Hematopoietic multipotent progenitor cell treated with erythropoietin and hydrocortisone succinate and interleukin-3 and kit ligand, for 15 days (in vitro differentiated cells): ENCODE measurements at places on chromosomes 2 and 18.

DNA sequence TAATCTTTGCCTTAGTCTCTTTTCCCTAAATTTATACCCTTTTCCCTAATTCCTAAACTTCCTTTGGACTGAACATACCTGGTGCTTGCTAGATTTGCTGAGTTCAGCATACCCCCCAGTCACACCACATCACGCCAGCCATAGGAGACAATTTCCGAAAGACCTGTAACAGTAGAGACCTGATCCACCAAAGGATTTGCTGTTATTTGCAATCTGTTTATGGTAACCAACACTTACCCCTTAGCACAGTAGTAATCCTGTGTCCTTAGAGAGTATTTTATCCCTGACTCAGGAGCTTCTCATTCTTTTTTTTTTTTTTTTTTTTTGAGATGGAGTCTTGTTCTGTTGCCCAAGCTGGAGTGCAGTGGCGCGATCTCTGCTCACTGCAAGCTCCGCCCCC is 8.6 kb downstream of the PSMG2 start:
- no peak for DNase-seq

- no peak for DNase-seq
These were observed 62.8 kb downstream of the GALNT14 start for GRCh38 chr2:31075431-31075830.

- no peak for DNase-seq
These were observed 1516.1 kb downstream of the RPIA start for GRCh38 chr2:90207454-90208058.

DNA sequence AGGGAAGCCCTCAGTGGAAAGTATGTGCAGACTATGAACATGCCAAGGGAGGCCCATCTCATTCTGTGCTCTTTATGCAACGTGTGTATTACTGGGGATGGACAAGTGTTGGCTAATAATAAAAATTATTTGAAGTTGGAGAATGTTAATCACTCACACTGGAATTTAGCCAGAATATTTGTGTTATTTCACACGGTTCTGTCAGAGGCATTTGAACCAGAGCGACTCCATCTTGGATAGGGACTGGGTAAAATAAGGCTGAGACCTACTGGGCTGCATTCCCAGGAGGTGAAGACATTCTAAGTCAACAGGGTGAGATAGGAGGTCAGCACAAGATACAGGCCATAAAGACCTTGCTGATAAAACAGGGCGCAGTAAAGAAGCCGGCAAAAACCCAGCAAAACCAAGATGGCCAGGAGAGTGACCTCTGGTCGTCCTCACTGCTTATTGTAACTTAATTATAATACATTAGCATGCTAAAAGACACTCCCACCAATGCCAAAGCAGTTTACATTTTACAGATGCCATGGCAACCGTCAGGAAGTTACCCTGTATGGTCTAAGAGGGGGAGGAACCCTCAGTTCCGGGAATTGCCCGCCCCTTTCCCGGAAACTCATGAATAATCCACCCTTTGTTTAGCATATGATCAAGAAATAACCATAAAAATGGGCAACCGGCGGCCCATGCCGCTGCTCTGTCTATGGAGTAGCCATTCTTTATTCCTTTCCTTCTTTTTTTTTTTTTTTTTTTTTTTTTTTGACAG is 2.6 kb upstream of the FZD5 start:
- peak; percentile 66 for DNase-seq

DNA sequence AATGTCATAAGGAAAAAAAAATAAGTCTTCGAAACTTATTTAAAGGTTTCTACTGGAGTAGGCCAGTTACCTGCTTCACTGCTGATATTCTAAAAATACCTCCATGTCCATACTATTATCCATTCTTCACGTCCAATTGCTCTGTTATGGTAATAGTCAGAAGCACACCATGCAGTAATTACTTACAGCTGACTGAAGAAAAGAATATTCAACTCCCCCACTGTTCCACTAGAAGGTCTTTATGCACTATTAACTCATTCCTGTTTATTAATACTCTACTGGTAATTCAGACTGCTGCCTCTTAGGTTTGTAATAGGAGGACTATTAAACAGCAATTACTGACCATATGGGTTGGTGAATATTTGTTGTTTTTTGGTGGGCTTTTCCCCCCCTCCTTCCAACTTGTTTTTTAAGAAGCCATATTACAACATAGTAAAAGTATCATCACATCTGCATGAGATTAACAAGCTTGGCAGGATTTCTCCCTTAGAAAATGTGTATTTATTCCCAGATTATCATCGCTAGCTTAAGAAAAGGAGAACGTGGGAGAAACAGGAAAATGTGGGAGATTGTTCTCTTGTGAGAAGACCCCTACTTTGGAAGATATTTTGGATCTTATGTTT is 806.4 kb upstream of the FANCL start:
- no peak for DNase-seq

DNA sequence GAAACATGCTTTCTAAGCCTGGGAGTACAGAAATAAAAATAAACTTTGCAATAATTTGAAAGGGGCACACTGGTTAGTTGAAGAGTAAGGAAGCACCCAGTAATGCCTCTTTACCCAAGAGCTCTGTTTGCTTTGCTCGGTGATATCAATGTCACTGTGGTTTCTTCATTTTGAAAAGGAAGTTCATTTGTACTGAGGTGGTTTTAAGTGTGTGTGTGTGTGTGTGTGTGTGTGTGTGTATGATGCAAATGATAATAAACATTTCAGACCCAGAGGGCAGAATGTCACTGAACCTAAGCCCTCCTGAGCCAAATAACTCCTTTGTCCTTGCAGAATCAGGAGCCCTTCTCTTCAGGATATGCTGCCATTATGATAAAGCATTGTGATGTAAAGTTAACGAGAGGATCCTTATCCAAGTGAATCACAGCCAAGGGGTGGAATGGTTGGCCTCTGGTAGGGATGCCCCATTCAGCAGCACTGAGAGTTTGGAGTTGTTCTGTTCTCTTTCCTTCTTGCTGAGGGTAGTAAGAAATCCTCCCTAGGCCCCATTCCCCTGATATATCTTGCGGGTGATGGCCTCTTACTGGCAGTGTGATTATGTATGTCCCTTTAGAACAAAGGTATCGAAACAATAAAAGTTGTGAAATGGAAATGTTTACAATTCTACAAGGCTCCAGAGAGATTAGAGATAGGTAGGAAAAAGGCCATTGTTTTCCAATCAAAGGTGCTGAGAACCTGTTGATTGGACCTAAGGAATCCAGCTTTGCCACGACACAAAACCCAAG is 7.6 kb downstream of the ITGA6 start:
- no peak for DNase-seq

DNA sequence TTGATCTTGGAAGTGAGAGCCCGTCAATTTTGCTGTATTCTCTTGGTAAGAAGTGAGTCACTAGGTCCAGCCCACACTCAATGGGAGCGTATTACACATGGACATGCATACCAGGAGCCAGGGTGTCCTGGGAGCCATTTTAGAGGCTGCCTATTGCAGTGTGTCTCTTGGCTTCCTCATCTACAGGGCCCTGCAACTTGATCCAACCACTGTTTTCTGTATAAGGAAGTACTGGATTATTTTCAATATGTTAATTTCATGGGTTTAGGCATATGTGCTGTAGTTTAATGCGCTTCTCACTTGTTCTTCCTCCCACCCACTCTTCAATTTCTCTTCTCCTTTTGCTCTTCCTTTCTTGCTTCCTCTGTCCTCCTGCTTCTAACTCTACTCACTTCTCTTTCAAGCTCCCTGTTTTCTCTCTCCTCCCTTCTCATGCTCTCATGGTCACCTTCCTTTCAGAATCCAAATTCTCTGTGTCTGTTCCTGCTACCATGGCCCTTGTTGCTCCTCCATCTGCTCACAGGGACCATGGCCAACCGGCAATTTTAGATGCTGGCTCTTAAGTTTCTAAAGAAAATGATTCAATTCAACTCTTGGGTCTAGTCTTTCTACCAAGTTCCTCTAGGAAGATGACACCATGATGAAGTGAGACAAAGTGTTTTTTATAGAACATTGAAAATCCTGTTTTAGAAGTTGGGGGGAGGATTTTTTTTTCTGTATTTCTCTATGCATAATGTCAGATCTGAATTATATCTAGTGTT is 152.0 kb upstream of the ZEB2 start:
- no peak for DNase-seq

- no peak for DNase-seq
These were observed 28.4 kb downstream of the CPS1 start for GRCh38 chr2:210584834-210585233.

DNA sequence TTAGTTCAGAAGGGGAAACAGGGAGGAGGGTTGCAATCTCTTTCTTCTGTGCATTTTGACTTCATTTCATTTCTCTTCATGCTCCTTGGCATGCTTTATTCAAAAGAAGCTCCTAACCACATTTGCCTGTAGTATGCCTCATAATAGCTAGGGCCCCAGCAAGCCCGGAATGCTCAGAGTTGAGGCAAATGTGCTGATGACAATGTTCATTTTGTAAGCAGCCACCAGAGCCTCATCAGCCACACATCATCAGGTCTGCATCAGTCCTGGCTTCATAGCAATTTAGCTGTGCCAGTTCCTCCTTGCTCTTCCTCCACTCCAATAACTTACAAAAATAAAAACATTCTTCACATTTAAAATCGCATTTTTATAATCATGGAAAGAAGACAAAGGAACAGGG is 65.4 kb upstream of the MMADHC start:
- no peak for DNase-seq

DNA sequence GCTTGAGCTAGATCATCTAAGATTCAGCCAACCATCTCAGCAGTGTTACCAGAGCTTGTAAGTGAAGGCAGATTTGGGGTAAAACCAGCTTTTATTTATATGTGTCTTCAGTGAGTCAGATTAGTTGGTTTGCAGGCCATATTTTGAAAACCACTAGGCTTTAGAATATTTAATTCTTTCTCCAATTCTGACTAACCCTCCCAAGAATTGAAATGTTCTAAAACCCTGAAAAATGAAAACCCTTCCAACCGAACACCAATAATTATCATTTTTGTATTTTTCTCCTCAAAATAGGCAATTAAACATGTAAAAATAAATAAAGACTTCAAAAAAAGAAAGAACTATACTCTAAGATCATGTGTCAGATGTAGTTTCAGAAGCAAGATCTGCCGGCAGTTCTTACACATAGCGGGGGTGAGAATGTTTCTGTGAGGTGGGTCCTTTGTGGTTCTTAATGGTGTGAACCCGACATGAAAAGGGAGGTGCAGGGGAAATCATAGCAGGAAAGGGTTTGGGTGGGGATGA is 14.2 kb downstream of the PLEK start:
- DNase-seq: no peak

DNA sequence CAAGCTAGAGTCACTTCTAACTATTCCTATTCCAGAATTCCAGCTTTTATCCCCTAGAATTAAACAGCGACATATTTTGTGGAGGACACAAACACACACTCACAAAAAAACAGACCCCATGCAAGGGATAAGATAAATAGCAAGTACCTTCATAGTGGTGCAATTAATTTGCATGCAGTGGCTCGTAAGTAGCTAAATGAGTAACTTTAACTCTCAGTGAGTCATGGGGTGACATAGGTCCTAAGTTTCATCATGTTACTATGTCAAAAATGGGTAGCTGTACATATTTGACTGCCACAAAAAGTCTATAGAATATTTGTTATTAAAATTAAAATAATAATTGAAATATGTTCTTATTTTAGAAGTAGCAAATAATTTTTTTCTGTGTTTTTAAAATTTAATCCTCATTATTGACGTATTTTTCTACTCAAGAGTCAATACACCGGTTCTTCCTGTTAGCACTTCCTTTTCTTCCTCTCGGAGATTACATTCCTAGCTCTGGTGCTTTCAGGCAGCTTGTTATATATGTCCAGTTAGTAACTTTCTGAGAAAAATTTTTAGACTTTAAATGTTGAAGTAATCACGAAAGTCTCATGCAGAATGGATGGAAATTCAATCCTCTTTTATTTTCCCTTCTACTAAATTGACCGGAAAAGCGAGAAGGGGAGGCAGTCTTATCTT is 247.0 kb downstream of the KCNH7 start:
- DNase-seq: no peak

DNA sequence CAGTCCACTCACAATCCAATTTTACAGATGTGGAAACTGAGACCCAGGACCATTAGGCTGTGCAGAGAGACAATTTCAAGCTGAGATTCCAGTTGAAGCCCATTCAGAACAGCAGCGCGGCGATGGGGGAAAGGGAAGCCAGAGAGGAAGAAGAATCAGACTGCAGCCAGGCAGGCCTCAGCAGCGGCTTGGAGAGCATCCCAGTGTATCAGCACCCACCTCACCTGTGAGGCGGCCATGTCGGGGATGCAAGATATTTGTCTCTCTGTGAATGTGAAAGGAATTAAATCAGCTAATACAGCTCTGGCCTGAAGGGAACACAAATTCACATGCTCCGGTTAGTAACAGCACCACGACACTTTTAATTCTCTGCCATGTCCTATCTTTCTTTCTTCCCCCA is 198.0 kb upstream of the SOX11 start:
- DNase-seq: no peak

- DNase-seq: no peak
These were observed 452.8 kb upstream of the SMIM21 start for GRCh38 chr18:75880266-75880665.

GRCh38 chr2:25381502-25381901 is 39.8 kb upstream of the DNMT3A start:
- no peak for DNase-seq

DNA sequence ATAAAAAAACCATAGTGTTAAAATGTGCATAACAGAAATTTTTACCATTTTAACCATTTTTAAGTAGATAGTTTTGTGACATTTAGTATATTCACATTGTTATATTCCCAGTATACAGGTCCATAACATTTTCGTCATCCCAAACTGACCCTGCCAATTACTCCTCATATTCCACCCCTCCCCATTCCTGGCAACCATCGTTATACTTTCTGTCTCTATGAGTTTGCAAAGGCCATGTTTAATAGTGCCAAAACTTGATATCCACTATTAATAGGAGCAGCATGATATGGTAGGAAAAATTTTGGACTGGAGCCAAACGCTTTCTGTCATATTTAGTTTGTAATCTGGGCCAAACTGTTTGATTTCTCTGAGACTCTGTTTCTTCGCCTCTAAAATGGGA is 30.9 kb downstream of the PLCL1 start:
- no peak for DNase-seq

- no peak for DNase-seq
These were observed 45.4 kb upstream of the PTMA start for GRCh38 chr2:231662811-231663457.

DNA sequence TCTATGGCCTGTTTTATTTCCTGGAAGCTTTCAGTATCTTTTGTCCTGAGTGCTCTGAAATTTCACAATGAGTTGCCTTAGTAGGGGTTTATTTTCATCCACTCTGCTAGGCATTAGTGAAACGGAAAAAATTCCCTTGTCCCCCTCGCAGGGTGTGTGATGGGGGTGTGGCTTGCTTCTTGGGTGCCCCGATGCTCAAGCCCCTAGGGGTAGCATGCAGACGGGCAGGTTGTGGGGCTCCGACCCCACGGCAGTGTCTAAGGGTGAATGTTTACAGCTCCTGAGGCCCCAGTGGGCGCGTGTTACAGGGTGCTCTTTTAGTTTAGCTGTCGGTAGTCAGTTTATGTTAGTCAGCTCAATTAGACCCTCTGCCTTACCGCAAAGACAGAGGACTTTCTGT is 32.2 kb upstream of the MAP4K4 start:
- DNase-seq: no peak
